Esophagus muscularis mucosa (tissue), 4 donors: ENCODE measurements at places on chromosomes 16 and 17. TPM values are rescaled to one million over a fixed set of nuclear protein-coding genes. Genes with fewer than 3 reads are reported as not detected.
A peak's percentile ranks its signal among the peaks of the same experiment; 100 is the strongest.

The FA2H gene
- 0.52 TPM for total RNA-seq

The RMI2 gene
- total RNA-seq, result not detected

The RRAD gene
- 46.9 TPM for total RNA-seq

The TMIGD1 gene
- not detected for total RNA-seq

The C17orf67 gene
- total RNA-seq, result 0.83 TPM

The MIEN1 gene
- total RNA-seq, result 57.3 TPM

The GUCY2D gene
- not detected for total RNA-seq

The HEXD gene
- 27.1 TPM for total RNA-seq

The TIMM22 gene
- 14.1 TPM for total RNA-seq

DNA sequence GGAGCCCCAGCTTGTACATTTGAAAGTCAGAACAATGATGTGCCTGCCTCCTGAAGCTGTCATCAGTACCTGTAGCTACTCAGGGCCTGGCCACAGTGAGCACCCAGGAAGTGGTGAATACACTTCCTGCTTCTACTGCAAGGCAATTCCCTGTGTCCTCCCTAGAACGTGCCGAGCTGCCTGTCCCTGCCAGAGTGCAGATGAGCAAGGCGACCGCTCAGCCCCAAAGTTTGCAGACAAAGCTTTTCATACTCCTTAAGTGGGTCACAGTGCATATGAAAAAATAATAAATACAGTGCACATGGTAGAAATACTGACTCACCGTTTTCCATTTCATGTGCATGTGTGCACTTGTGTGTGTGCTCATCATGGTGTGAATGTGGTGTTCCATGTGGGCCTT lies 77.3 kb downstream of the MPRIP start:
- peaks cover 77% of the 10 kb centered on the region for H3K4me1 ChIP-seq
- no peaks in the 10 kb centered on the region for H3K27me3 ChIP-seq
- no peak overlapping the region for H3K4me3 ChIP-seq
- H3K36me3 ChIP-seq, result no peaks in the 10 kb centered on the region

- H3K27me3 ChIP-seq, result no peaks in the 10 kb centered on the region
- peak overlapping the region; percentile 46 for H3K27ac ChIP-seq
- DNase-seq, result no peak
- no peaks in the 10 kb centered on the region for H3K36me3 ChIP-seq
- H3K4me1 ChIP-seq, result no peaks in the 10 kb centered on the region
These were observed 9.5 kb upstream of the FZD2 start for GRCh38 chr17:44547625-44548267.

- no peak overlapping the region for H3K27ac ChIP-seq
- H3K4me3 ChIP-seq, result no peak overlapping the region
- H3K4me1 ChIP-seq, result no peaks in the 10 kb centered on the region
- no peak for DNase-seq
- peaks cover 24% of the 10 kb centered on the region for H3K27me3 ChIP-seq
These were observed 4.4 kb downstream of the TMEM92 start for GRCh38 chr17:50278526-50279180.

DNA sequence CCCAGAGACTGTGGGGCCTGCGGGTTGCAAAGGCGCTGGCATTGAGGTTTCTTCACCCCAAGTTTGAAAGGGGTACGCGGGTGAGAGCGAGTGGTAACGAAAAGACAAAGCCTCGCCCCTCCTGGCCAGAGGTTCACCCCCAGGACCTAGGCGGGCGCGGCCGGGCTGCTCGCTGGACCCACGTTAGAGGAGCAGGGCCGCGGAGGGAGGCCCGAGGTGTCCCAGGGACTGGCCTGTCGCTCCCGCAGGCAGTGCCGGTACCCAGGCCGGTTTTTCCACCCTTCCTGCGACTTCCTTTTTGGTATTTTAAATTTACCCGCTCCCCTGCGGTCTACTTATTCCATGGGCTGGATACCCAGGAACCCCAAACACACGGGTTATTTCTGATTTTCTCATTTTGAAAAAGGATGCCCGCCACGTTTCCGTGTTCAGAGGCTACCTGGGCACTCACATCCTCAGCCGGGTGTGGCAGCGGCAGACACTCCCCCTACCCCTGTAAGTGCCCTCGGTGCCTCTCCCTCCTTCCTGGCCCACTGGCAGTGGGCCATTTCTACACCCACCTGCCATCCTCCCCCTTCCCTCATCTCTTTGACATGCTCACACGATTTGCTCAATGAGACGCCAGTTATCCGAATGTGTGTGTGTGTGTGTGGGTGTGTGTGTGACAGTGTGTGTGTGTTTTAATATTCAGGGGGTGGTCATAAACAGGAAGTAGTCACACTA lies 1.6 kb upstream of the FOXL1 start:
- no peaks in the 10 kb centered on the region for H3K36me3 ChIP-seq
- H3K4me1 ChIP-seq, result peaks cover 25% of the 10 kb centered on the region

- peaks cover 55% of the 10 kb centered on the region for H3K36me3 ChIP-seq
- H3K4me3 ChIP-seq, result peak overlapping the region; percentile 20
- no peak for DNase-seq
- H3K4me1 ChIP-seq, result peaks cover 92% of the 10 kb centered on the region
These were observed 9.0 kb downstream of the NTHL1 start for GRCh38 chr16:2038382-2039231.

- peak overlapping the region; percentile 80 for H3K4me3 ChIP-seq
- no peak for DNase-seq
- no peaks in the 10 kb centered on the region for H3K27me3 ChIP-seq
- no peaks in the 10 kb centered on the region for H3K36me3 ChIP-seq
These were observed 922 bp downstream of the FBXL19 start for GRCh38 chr16:30924076-30924912.

DNA sequence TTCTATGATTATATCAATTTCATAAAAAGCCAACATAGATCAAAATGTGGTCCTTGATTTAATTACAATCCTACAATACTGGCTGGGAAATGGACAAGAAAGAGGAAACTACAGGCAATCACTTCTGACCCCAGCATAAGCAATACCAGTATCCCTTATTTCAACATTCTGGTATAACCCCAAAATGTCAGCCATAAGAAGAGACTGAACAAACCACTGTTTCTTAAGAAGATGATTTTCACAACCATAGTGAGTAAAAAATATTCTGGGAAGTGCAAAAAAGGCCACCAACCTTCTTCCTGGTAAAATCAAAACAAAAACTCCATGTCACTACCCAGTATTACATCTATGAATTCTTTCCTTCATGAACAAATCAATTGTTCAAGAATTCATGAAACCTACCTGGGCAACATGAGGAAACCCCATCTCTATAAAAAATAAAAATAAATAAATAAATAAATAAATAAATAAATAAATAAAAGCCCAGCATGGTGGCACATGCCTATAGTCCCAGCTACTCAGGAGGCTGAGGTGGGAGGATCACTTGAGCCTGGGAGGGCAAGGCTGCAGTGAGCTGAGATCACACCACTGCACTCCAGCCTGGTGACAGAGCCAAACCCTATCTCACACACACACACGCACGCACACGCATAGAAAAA lies 7.5 kb downstream of the N4BP1 start:
- no peak overlapping the region for H3K27ac ChIP-seq
- DNase-seq, result no peak
- H3K36me3 ChIP-seq, result no peaks in the 10 kb centered on the region
- peaks cover 82% of the 10 kb centered on the region for H3K4me1 ChIP-seq
- H3K27me3 ChIP-seq, result no peaks in the 10 kb centered on the region

- peaks cover 100% of the 10 kb centered on the region for H3K27me3 ChIP-seq
- peaks cover 28% of the 10 kb centered on the region for H3K4me1 ChIP-seq
- DNase-seq, result no peak
These were observed 1.4 kb upstream of the SP6 start for GRCh38 chr17:47852113-47852949.

DNA sequence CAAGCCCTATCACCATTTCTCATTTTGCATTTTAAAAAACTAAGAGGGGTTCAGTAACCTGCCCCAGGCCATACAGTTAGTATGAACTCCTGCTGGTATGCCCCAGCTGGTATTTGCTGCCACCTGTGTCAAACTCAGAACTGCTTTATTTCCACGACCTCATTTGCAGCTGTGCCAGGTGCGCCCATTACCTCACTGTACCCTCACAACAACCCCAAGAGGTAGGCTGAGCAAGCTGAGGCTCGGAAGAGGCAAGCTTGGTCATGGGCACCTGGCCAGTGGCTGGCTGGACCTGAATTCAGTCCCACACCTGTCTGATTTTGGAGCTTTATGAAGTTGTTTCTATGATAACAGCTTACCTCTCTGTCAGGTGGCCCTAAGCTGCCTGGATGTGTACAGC lies 7.6 kb downstream of the EPN2 start:
- peaks cover 75% of the 10 kb centered on the region for H3K4me1 ChIP-seq
- H3K4me3 ChIP-seq, result no peak overlapping the region
- H3K27me3 ChIP-seq, result no peaks in the 10 kb centered on the region
- H3K27ac ChIP-seq, result no peak overlapping the region
- H3K36me3 ChIP-seq, result peaks cover 4% of the 10 kb centered on the region
- no peak for DNase-seq

GRCh38 chr17:80421381-80422090 lies 6.6 kb downstream of the ENDOV start:
- H3K4me1 ChIP-seq, result peaks cover 31% of the 10 kb centered on the region
- no peak overlapping the region for H3K4me3 ChIP-seq

- DNase-seq, result no peak
- H3K4me1 ChIP-seq, result no peaks in the 10 kb centered on the region
- H3K27ac ChIP-seq, result no peak overlapping the region
- H3K27me3 ChIP-seq, result no peaks in the 10 kb centered on the region
These were observed 30.2 kb downstream of the OGFOD1 start for GRCh38 chr16:56481468-56482122.

DNA sequence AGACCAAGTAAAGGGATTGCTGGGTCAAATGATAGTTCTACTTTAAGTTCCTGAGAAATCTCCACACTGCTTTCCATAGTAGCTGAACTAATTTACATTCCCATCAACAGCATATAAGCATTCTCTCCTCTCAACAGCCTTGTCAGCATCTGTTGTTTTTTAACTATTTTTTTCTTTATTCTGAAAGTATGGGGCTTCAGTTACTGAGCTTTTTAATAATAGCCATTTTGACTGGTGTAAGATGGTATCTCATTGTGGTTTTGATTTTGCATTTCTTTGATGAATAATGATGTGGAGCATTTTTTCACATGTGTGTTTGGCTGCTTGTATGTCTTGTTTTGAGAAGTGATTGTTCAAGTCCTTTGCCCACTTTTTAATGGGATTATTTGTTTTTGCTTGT lies 2.5 kb downstream of the KRTAP2-2 start:
- no peak for DNase-seq
- no peaks in the 10 kb centered on the region for H3K4me1 ChIP-seq
- H3K36me3 ChIP-seq, result no peaks in the 10 kb centered on the region

GRCh38 chr17:7744416-7744815 lies 26.9 kb downstream of the DNAH2 start:
- peaks cover 32% of the 10 kb centered on the region for H3K27me3 ChIP-seq
- H3K4me3 ChIP-seq, result no peak overlapping the region
- no peak overlapping the region for H3K27ac ChIP-seq
- no peaks in the 10 kb centered on the region for H3K36me3 ChIP-seq
- no peaks in the 10 kb centered on the region for H3K4me1 ChIP-seq

DNA sequence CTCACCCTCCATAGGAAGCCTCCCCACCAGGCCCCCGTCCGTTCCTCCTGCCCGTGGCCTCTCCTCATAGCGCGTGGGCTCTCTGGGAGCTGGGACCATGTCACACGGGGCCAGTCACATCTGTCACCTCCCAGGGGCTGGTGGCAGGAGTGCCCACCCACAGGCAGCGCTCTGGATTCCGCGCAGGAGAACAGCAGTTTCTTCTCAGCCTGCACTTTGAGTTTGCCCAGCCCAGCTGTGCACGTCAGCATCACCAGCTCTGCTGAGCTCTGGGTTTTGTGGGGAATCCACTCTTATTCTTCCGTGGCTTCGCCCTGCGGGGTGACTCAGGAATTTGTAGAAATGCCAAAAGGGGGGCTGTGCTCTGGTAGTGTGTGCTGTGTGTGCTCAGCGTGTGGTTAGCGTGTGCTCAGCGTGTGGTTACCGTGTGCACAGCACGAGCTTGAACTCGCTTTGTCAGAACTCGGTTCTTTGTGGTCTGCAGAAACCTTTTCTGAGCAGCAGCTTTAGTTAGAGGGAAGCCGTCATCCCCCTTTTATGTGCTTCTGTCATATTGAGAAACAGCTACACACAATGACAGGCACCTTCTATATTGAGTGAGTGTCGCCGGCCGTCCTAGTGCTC lies 3.2 kb downstream of the ACSF3 start:
- peaks cover 10% of the 10 kb centered on the region for H3K36me3 ChIP-seq
- H3K27me3 ChIP-seq, result no peaks in the 10 kb centered on the region
- DNase-seq, result no peak
- H3K4me3 ChIP-seq, result no peak overlapping the region

- no peaks in the 10 kb centered on the region for H3K27me3 ChIP-seq
- DNase-seq, result no peak
- peaks cover 97% of the 10 kb centered on the region for H3K4me1 ChIP-seq
- H3K27ac ChIP-seq, result peak overlapping the region; percentile 32
These were observed 71.3 kb downstream of the KANSL1 start for GRCh38 chr17:46121841-46122485.

DNA sequence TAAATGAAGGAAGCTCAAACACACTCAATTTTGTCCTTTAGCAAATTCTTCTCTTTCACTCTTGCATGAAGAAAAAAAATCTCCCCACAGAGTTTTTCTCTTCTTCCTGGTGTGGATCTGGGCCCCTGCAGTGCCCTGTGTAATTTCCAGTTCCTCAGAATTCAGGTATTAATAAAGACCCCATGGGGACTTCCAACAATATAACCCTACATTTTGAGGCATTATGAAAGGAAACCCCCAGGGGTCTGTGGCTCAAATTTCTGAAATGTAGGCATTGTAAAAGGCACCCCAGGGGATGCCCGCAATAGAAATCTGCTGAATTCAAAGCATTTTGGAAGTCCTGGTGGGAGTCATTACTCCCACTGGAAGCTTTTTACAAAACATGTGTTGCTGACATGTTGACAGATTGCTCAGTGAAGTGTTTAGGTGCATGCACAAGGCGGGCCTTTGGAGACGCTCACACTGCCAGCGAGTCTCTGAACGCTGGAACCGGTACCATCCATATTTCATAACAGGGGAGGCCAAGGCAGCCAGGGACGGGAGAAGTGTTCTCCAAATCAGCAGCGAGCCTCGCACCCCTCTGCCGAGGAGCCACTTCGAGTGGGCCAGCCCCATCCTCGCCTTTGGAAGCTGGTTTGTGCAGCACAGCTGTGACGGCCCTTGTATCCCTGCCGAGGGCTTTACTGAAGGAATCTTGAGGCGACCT lies 154.0 kb downstream of the ZNF423 start:
- H3K4me3 ChIP-seq, result peak overlapping the region; percentile 0
- no peak for DNase-seq
- peak overlapping the region; percentile 71 for H3K27ac ChIP-seq
- H3K27me3 ChIP-seq, result no peaks in the 10 kb centered on the region
- peaks cover 55% of the 10 kb centered on the region for H3K4me1 ChIP-seq

DNA sequence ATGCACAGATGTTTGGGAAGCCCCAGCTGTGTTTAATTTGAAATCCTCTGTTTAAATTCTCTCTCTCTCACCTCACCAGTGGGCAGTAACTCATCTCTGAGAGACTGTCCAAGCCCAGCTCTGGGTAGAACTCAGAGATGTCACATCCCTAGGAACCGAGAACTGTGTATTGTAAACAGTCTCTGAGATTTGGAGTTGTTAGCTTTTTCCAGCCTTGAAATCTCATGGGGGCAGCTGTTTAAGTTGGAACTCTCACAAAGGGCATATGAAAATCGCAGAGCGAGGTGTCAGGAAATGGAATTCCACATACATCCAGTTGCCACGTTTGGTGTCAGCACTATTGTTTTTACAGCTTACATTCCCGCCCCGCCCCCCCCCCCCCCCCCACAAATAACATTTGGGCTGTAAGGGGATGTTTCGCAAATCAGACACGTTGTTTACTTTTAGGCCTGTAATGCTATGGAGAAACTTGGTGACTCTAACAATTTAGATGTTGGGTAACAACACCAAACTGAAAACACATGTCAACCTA lies 34.3 kb downstream of the VPS35L start:
- peaks cover 65% of the 10 kb centered on the region for H3K36me3 ChIP-seq
- peak overlapping the region; percentile 63 for H3K27ac ChIP-seq
- DNase-seq, result no peak
